Activated CD8-positive, alpha-beta memory T cell treated with anti-CD3 and anti-CD28 coated beads, Interleukin-2, amount 10 ng/mL, durations not matched to agents 7 days and 5 days (primary cell): ENCODE measurements at places on chromosomes 2 and 18. TPM values are rescaled to one million over a fixed set of nuclear protein-coding genes. Genes with fewer than 3 reads are reported as not detected.

Gene NMUR1
- 8.6 TPM for total RNA-seq

Gene MEP1B
- total RNA-seq = not detected

Gene DPP10
- not detected for total RNA-seq

Gene GREB1L
- not detected for total RNA-seq
